ENCODE measurements at places on chromosomes 5 and 9. TPM values are rescaled to one million over a fixed set of nuclear protein-coding genes. Genes with fewer than 3 reads are reported as not detected.
A peak's percentile ranks its signal among the peaks of the same experiment; 100 is the strongest.

- DNase-seq, result no peak
- H3K27ac ChIP-seq, result no peak overlapping the region
- H3K36me3 ChIP-seq, result no peaks in the 10 kb centered on the region
- peaks cover 27% of the 10 kb centered on the region for H3K4me1 ChIP-seq
- H3K27me3 ChIP-seq, result peaks cover 10% of the 10 kb centered on the region
Measured at GRCh38 chr5:1131191-1131621, 19.3 kb upstream of the SLC12A7 start.

GRCh38 chr9:6307551-6308096, 20.6 kb upstream of the TPD52L3 start:
- H3K4me1 ChIP-seq, result no peaks in the 10 kb centered on the region
- H3K4me3 ChIP-seq, result no peak overlapping the region
- no peak for DNase-seq
- H3K27me3 ChIP-seq, result no peaks in the 10 kb centered on the region

- DNase-seq, result no peak
- no peak overlapping the region for H3K27ac ChIP-seq
- H3K4me3 ChIP-seq, result no peak overlapping the region
Measured at GRCh38 chr5:51986733-51987132, 603.5 kb downstream of the ISL1 start.

DNA sequence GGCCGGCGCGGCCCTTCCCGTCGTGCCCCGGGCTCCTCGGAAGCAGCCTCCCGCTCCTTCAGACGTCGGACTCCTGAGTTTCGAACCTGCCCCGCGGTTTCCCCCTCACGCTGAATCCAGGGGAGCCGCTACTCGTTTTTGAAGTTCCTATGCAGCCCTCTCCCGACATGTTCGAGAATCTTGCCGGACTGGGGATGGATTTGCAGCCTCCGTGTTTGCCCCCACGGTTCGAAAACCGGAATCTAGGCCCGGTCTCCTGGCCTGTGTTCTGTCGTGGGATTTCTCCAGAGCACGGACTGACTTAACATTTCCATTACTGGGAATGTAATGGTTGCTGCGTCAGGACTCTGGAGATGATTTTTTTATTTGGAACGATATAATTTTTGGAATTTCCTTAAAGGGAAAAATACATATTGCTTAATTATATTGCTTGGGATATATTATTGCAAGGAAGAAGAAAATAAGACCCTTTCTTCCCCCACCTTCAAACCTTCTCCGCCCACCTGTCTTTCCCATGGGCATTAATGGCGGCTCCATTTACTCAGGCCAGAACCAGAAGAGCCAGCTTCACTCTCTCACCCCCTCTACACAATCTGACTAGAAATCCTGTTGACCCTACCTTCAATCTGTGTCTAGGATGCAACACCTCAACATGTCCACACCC, 8.5 kb upstream of the MGAT1 start:
- no peaks in the 10 kb centered on the region for H3K36me3 ChIP-seq
- no peak for DNase-seq
- H3K4me3 ChIP-seq, result peak overlapping the region; percentile 86
- no peaks in the 10 kb centered on the region for H3K27me3 ChIP-seq
- H3K4me1 ChIP-seq, result peaks cover 52% of the 10 kb centered on the region

- no peak overlapping the region for H3K4me3 ChIP-seq
- no peak overlapping the region for H3K27ac ChIP-seq
- peaks cover 14% of the 10 kb centered on the region for H3K4me1 ChIP-seq
- peaks cover 7% of the 10 kb centered on the region for H3K27me3 ChIP-seq
Measured at GRCh38 chr5:1966461-1966860, 83.7 kb upstream of the IRX4 start.

DNA sequence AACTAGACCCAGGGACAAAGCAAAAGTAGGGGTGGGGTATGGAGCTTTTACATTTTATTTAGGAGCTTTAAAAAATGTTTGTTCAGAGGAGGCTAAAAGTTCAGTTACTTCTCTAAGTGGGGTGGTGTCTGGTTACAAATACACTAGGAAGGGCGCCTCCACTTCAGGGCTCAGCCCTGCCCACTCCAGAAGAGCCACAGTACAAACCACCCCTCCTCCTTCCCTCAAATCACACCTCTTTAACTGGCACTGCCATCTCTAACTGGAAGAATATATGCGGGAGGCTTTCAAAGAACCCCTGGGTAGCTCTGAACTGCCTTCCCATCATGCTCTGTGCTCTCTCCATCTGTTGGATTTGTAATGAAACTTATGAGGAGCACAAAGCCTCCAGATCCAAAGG, 98.8 kb upstream of the NFIB start:
- H3K4me3 ChIP-seq, result no peak overlapping the region
- H3K27me3 ChIP-seq, result peaks cover 3% of the 10 kb centered on the region
- DNase-seq, result no peak

GRCh38 chr9:132488626-132489025, 78.6 kb downstream of the CFAP77 start:
- H3K36me3 ChIP-seq, result peaks cover 13% of the 10 kb centered on the region
- H3K27me3 ChIP-seq, result peaks cover 6% of the 10 kb centered on the region
- H3K4me1 ChIP-seq, result peaks cover 23% of the 10 kb centered on the region
- H3K4me3 ChIP-seq, result peak overlapping the region; percentile 72
- H3K27ac ChIP-seq, result peak overlapping the region; percentile 60

GRCh38 chr5:125199373-125199772, 452.9 kb upstream of the ZNF608 start:
- peaks cover 4% of the 10 kb centered on the region for H3K27me3 ChIP-seq
- peak overlapping the region; percentile 60 for H3K4me3 ChIP-seq
- H3K27ac ChIP-seq, result peak overlapping the region; percentile 87
- DNase-seq, result no peak

DNA sequence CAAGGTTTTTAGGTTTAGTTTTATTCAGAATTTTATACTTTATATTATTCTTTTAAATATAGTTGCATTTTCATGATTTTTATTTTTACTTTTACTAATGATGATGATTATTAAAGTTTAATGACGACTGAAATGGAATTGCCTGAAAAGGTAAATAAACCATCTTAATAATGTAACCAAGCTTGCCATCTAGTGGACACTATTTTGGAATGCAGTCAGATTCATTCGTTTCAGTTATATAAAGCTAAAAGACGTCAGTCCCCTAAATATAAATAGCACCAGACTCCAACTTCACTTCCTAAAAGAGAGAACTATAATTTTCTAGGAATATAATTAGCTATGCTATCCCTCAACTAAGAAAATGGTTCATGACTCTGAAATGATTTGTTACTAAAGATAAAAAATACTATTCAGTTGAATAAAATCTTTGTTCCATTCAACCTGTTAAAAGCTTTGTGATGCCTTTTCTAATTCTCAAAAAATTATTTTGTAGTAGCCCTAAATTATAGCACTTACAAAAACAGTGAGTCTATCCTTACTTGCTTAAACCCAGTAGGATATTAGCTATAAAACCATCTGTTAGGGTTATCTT, 19.9 kb downstream of the ABITRAM start:
- no peaks in the 10 kb centered on the region for H3K27me3 ChIP-seq
- no peaks in the 10 kb centered on the region for H3K4me1 ChIP-seq
- DNase-seq, result no peak
- H3K36me3 ChIP-seq, result no peaks in the 10 kb centered on the region
- H3K27ac ChIP-seq, result no peak overlapping the region

DNA sequence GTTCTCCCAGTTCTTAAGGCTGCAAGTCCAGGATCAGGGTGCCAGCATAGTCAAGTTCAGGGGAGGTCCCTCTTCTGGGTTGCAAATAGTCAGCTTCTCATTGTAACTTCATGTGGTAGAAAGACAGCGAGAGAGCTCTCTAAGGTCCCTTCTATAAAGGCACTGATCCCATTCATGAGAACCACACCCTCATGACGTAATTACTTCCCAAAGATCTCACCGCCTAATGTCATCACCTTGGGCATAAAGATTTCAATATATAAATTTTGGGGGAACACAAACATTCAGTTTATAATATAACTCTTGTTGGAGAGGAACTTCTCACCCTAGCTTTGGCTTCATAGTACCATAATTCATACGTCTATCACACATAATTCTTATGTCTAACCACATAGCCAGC, 203.9 kb upstream of the VLDLR start:
- H3K36me3 ChIP-seq, result peaks cover 11% of the 10 kb centered on the region
- H3K27ac ChIP-seq, result no peak overlapping the region
- H3K4me3 ChIP-seq, result no peak overlapping the region
- peaks cover 24% of the 10 kb centered on the region for H3K4me1 ChIP-seq

GRCh38 chr5:159657771-159658170, 258.5 kb upstream of the ADRA1B start:
- H3K4me3 ChIP-seq, result no peak overlapping the region
- no peak for DNase-seq
- H3K4me1 ChIP-seq, result peaks cover 14% of the 10 kb centered on the region
- peaks cover 1% of the 10 kb centered on the region for H3K27me3 ChIP-seq
- H3K27ac ChIP-seq, result no peak overlapping the region

DNA sequence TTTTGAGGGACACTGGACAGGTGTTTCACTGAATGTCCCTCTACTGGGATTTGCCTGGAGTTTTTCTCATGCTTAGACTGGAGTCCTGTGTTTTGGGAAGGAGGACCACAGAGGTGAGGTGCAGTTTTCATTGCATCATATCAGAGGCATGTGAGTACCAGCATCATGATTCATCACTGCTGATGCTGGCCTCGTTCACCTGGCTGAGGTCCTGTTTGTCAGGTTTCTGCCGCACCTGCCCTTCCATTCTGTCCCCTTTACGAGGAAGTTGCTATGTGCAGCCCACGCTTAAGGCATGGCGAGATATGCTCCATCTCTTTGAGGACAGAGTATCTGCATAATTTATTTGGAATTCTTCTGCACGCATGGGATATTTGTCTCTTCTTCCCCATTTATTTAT, 162.1 kb downstream of the TENT4A start:
- peaks cover 1% of the 10 kb centered on the region for H3K4me1 ChIP-seq
- no peak overlapping the region for H3K27ac ChIP-seq
- H3K36me3 ChIP-seq, result peaks cover 6% of the 10 kb centered on the region
- no peak overlapping the region for H3K4me3 ChIP-seq

DNA sequence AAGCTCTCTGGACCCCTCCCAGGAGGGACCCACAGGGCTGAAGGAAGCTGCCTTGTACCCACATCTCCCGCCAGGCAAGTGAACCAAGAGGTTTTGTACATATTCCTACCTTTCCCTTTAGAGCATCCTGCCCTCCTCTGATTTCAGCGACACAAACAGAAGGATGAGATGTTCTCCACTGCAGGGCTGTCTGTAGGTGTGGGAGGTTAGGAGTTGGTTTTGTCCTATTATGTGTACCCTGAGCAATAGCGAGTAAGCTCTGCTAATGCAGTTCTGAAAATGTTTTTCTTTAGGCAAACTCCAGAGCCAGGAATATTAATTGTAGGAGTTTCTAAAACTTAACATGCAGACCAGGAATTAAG, 13.0 kb downstream of the SQSTM1 start:
- H3K27ac ChIP-seq, result peak overlapping the region; percentile 69
- DNase-seq, result no peak
- H3K4me1 ChIP-seq, result peaks cover 1% of the 10 kb centered on the region
- H3K36me3 ChIP-seq, result peaks cover 39% of the 10 kb centered on the region

- peaks cover 6% of the 10 kb centered on the region for H3K27me3 ChIP-seq
- DNase-seq, result peak; percentile 59
- peak overlapping the region; percentile 81 for H3K4me3 ChIP-seq
- H3K36me3 ChIP-seq, result no peaks in the 10 kb centered on the region
Measured at GRCh38 chr5:72555871-72556270, 48.7 kb upstream of the ZNF366 start.

DNA sequence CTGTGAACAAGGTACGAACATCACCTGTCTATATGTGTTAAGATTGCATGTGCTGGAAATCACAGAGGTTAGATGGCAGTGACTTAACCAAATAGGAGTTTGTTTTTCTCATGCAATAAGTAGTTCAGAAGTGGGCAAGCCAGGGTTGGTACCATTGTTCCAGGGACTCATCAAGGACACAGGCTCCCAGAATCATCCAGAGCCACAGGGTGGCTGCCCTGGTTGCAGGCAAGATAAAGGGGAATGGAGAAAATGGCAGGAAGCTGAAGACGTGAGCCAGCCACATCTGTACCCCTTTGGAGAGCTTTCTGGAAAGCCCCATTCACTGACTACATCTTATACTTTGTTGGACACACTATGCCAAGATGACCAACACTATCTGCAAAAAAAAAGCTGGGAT, 126.0 kb upstream of the IL12B start:
- H3K27ac ChIP-seq, result no peak overlapping the region
- H3K4me1 ChIP-seq, result no peaks in the 10 kb centered on the region
- H3K36me3 ChIP-seq, result no peaks in the 10 kb centered on the region
- no peak for DNase-seq

- no peak overlapping the region for H3K27ac ChIP-seq
- peaks cover 10% of the 10 kb centered on the region for H3K4me1 ChIP-seq
- DNase-seq, result no peak
- peaks cover 5% of the 10 kb centered on the region for H3K36me3 ChIP-seq
Measured at GRCh38 chr9:98253565-98253964, 1.9 kb downstream of the TBC1D2 start.

GRCh38 chr5:138448481-138449398, 9.9 kb downstream of the REEP2 start:
- DNase-seq, result no peak
- H3K4me3 ChIP-seq, result peak overlapping the region; percentile 50
- H3K27ac ChIP-seq, result peak overlapping the region; percentile 63
- H3K4me1 ChIP-seq, result peaks cover 11% of the 10 kb centered on the region

GRCh38 chr9:37437621-37438020, 15.1 kb downstream of the GRHPR start:
- H3K27ac ChIP-seq, result peak overlapping the region; percentile 16
- peaks cover 2% of the 10 kb centered on the region for H3K27me3 ChIP-seq
- H3K36me3 ChIP-seq, result no peaks in the 10 kb centered on the region
- DNase-seq, result no peak

- no peak overlapping the region for H3K27ac ChIP-seq
- peaks cover 7% of the 10 kb centered on the region for H3K36me3 ChIP-seq
- DNase-seq, result no peak
- peaks cover 5% of the 10 kb centered on the region for H3K4me1 ChIP-seq
- no peaks in the 10 kb centered on the region for H3K27me3 ChIP-seq
Measured at GRCh38 chr9:76658510-76659231, 105.6 kb upstream of the PCA3 start.

- no peaks in the 10 kb centered on the region for H3K4me1 ChIP-seq
- no peak overlapping the region for H3K4me3 ChIP-seq
Measured at GRCh38 chr9:72477930-72478518, 43.4 kb upstream of the TMC1 start.

The ANKRD20A1 gene
- not detected for total RNA-seq

The SLC34A1 gene
- total RNA-seq, result not detected

The NFX1 gene
- 37.5 TPM for total RNA-seq

The PHF24 gene
- total RNA-seq, result 3.1 TPM

The PRRC2B gene
- total RNA-seq, result 489 TPM

The OTP gene
- total RNA-seq, result 0.17 TPM

The CANX gene
- 363 TPM for total RNA-seq

The TNIP1 gene
- total RNA-seq, result 34.1 TPM

The HTR1A gene
- 1.2 TPM for total RNA-seq

Data from glutamatergic neuron (in vitro differentiated cells).